ENCODE measurements at places on chromosomes 16 and 17.
A peak's percentile ranks its signal among the peaks of the same experiment; 100 is the strongest.

GRCh38 chr17:78132084-78132676 is 1.6 kb downstream of the TMC8 start:
- no peak for DNase-seq

DNA sequence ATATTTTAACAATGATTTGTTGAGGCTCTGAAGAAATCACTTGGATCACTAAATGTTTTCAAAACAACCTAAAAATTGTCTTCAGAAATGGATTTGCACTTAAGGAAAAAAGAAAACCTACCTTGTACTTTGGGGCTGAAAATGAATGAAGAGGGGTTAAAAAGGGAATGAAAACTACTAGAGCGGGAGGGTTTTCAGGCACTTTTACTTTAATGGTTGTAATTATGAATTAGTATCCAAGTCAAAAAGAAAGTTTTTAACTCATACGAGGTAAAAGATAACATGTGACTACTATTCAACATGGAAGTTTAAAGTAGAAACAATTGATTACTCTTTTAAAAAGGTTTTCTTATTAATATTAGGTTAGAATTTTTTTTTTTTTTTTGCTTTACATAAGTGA is 5.1 kb downstream of the IGF2BP1 start:
- DNase-seq, result no peak

- no peak for DNase-seq
These were observed 77.8 kb downstream of the MYH10 start for GRCh38 chr17:8552577-8553320.

GRCh38 chr17:6452471-6453266 is 8.4 kb downstream of the PIMREG start:
- no peak for DNase-seq

DNA sequence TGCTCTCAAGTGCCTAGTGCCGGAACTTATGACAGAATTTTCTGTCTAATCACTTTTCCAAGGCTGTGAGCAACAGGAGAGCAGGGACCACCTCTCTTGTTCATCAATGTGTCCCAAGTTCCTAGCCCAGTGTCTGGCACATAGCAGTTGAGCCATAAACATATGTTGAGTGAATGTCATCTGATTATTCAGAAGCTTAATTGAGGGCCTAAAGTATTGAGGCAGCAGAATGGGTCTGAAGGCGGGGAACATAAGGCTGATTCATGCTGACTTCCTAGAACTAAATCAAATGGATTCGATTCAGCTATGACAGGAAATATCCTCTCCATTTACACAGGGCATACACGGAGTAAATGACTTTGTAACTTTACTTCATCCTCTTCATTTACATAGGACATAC is 438.0 kb upstream of the ZFHX3 start:
- DNase-seq, result no peak

DNA sequence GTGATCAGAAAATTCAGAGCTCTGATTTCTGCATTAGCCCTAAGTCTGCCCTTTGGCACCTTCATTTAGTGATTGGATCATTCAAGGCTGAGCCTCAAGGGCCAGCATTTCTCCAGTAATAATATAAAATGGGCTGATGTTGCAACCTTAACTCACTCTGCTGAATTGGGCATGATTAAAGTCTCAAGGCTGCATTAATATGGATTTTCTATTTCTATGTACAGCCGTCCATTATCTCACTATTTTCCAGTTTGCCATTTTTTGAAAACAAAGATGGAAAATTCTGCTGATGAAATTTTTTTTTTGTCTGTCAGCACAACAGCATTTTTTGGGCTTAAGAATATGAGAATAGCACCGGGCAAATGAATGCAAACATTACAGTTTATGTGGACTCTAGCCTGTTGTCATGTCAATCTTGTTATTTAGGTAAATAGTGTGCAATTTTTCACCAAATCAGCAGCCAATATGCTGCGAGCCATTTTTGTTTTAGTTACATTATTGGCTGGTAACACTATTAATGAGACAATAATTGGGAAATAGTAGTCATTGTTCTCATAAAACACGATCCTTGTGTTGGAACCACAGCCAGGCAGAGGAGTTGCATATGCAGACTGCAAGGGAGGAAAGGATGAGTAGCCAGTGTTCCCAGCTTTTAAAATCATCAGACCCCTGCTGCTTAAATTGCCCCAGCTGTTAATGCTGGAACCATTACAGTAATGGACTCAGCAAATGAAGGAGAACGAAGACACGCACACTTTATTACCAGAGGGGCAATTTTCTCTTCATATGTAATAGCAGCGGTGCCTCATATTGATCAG is 10.5 kb downstream of the FTO start:
- DNase-seq, result no peak

GRCh38 chr16:87351320-87351698 is 32.3 kb downstream of the FBXO31 start:
- no peak for DNase-seq

DNA sequence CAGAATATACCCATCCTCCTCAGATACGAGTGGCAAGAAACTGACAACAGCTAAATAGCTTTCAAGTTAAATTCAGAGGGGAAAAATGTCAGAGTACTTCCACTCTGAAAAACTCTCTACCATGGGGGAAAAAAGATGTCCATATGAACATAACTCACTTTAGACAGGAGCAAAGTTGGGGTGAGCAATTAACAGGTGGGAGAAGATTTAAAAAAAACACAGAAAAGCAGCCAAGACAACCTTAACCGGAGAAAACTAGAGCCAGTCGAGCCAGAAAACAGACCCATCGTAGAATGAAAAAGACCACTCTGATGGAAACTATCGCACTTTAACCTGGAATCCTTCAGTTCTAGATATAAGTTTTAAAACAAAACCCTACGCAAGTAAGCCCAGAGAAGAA is 833 bp downstream of the TERF2 start:
- DNase-seq, result no peak

GRCh38 chr17:66076546-66077190 is 115.3 kb downstream of the CEP112 start:
- no peak for DNase-seq

GRCh38 chr17:82697808-82698064 is 762 bp downstream of the RAB40B start:
- DNase-seq, result no peak

DNA sequence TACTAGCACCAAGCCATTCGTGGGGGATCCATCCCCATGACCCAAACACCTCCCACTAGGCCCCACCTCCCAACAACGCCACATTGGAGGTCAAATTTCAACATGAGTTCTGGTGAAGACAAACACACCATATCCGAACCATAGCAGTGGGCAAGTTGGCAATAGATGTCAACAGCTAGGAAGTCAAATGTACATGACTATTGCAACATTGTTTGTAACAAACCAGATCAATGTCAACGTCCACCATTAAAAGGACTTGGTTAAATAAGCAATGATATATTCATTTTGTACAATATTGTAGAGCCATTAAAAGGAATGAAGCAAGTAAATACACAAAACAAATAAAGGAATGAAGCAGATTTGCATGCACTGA is 26.5 kb upstream of the CIITA start:
- no peak for DNase-seq

- peak; percentile 53 for DNase-seq
These were observed 103.9 kb upstream of the SEC14L1 start for GRCh38 chr17:77036841-77037381.

DNA sequence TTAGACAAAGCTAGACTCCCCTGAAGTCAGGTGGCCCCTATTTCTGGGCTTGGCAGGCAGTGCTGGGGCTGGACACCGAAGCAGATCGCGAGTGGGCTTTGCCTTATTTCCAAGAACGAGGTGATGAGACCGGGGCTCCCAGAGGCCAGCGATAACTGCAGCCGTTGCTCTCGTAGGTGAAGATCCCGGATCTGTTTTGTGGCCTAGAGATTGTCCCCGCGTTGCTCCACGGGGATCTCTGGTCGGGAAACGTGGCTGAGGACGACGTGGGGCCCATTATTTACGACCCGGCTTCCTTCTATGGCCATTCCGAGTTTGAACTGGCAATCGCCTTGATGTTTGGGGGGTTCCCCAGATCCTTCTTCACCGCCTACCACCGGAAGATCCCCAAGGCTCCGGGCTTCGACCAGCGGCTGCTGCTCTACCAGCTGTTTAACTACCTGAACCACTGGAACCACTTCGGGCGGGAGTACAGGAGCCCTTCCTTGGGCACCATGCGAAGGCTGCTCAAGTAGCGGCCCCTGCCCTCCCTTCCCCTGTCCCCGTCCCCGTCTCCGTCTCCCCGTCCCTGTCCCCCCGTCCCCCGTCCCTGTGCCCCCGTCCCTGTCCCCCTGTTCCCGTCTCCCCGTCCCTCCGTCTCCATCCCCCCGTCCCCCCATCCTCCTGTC is 1.5 kb upstream of the TBCD start:
- DNase-seq, result no peak

DNA sequence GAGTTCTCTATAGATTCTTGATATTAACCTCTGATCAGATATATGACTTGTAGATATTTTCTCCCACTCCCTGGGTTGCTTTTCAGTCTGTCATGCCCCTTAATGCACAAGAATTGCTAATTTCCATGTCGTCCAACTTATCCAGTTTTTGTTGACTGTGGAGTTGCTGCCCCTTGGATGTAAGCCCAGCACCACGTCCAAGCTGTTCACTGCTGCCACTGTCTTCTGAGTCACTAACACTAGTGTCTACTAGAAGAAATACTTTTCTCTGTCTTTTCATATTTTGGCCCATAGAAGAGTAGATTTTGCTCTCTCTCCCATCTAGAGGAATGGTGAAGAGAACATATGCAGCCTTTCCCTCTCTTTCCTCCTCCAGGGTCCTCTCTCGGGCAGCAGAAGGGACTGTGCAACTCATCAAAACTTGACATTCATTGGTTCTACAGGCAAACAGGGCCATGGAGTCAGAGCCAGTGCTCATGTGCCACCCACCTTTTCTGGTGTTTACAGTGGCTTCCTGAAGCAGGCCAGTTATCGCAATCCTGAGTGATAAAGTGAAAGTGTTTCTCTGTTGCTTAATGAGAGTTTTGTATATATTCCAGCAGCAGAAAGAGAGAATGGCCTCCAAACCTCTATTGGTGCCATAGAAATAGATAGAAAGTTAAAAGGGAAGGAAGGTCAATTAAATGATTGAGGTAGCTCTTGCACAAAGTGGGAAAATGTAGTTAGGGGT is 22.6 kb upstream of the PMP22 start:
- no peak for DNase-seq

DNA sequence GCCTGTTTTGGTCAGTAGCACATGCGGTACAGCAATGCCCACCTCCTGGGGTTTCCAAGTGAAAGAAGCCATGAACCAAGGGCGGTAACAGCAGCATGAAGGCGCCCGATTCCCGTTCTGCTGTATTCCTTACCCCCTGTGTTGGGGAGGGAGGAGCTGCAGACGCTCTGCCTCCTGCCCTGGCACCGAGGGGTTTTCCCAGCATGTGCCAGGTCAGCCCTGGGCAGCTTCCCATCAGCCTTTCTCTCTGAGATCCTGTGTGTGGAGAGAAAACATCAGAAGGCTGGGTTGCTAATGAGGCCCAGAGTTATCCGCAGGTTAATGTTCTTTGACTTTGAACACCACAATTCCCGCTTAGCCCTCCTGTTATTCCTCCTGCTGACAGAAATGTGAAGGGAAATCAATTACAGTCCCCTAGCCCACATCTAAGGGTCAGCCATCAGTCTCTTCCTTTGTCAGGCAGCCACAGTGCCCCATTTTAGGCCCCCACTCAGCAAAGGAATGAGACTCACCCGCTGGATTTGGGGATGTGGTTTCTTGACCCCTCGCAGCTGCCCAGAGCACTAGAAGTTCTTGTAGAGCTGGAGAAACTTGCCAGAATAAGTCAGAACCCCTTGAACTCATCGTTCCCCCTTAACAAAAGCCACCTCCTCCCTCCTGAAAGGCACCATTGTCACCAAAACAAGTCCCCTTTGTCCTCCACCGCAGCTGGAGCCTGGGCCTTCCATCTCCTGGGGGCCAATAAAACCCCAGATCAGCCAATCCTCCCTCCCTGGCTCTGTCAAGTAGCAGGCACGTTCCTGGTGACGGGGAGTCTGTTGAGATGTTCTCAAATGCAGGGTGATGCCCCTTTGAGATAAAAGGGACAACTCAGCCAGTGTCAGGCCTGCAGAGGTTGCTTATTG is 168.5 kb downstream of the KATNIP start:
- DNase-seq, result peak; percentile 72

GRCh38 chr16:85931596-85932402 is 32.8 kb downstream of the IRF8 start:
- DNase-seq, result no peak

DNA sequence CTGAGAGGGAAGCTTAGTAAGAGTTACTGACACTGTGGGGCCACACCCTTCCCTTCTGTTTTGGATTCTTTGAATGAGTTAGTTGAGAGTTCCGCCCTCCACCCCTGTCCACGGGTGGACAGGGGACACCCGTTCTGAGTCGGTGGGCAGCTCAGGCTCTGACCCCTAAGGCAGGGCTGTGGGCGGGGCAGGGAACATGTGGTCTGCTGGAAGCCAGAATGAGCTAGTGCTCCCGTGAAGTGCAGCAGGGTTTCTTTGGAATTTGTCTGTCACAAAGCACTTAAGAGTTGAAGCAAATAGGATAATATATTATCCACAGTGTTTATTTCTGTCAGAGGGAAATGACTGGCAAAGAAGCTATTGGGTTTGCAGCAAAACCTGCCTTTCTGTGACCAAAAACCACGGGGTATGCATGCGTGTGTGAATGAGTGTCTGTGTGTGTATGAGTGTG is 90.1 kb downstream of the CLEC16A start:
- no peak for DNase-seq

DNA sequence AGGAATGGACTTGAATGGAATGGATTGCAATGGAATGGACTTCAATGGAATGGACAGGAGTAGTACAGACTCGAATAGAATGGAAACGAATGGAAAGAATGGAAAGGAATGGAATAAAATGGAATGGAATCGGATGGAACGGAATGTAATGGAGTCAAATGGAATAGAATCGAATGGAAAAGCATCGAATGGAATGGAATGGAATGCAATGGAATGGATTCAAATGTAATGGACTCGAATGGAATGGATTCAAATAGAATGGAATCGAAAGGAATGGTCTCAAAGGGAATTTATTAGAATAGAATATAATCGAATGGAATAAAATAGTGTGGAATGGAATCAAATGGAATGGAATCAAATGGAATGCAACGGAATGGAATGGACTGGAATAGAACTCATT is 484.9 kb upstream of the WSB1 start:
- DNase-seq, result no peak

DNA sequence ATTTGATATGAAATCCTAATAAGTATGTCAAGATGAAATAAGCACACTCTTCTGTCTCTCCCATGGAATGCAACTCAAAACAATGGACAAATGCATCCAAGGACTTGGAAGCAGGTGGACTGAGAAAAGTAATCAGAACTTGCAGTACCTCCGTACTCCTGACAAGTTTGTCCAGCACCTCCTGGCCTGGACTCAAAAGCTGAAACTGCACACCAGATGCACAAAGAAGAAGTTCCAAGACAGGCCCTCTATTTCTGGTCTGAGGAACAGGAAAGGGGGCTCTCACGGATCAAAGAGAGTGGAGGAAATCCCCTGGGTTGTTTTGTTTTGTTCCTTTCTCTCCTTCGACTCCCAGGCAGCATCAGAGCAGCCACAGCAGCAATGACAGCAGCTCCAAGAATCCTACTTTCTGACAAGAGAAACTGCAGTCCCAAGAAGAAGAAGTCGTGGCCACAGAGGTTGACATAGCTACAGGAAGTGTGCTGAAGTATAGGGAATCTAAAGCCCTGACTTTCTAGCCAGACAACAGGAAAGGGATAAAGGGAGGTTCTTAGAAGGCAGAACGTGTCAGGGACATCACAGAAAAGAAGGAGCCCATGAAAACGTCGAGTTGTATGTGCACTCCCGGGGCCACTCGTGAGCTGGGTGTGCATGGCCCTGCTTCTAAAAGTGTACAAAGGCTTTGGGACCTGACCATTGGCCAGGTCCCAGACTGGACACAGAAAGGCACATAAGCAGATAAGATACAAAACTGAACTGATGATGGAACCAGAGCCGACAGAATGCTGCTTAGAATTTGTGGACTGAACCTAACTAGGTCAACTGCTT is 29.3 kb downstream of the AKAP10 start:
- DNase-seq, result no peak

- peak; percentile 82 for DNase-seq
These were observed 16.4 kb downstream of the TELO2 start for GRCh38 chr16:1509307-1510221.

All from SK-N-DZ (cell line).